Left ventricle myocardium superior (tissue), 1 donor: ENCODE measurements at places on chromosomes 13 and 19.

- DNase-seq, result no peak
Measured at GRCh38 chr13:44842158-44842557, 147.1 kb downstream of the NUFIP1 start.

GRCh38 chr13:31433207-31433606, 233.4 kb downstream of the B3GLCT start:
- DNase-seq, result no peak

- DNase-seq, result no peak
Measured at GRCh38 chr19:34835631-34836351, 62.8 kb upstream of the ZNF599 start.

DNA sequence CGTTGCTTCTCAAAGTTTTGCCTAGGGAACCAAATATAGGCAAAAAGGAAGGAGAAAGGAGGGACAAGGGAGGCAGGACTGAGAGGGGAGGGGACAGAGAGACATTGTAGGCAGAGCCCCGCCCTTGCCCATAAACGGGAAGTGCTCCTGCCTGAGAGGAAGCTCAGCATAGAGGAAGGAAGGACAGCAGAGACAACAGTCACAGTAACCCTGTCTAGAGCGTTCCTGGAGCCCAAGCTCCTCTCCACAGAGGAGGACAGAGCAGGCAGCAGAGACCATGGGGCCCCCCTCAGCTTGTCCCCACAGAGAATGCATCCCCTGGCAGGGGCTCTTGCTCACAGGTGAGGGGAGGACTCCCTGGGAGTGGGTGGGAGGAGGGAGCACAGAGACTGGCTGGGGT, at the start of gene CEACAM21:
Gene CEACAM21, plus strand, starts transcription at position 169 of the 400 bp plus-strand sequence. Its CDS starts 109 bp downstream, at position 278.
- DNase-seq, result peak; percentile 64

DNA sequence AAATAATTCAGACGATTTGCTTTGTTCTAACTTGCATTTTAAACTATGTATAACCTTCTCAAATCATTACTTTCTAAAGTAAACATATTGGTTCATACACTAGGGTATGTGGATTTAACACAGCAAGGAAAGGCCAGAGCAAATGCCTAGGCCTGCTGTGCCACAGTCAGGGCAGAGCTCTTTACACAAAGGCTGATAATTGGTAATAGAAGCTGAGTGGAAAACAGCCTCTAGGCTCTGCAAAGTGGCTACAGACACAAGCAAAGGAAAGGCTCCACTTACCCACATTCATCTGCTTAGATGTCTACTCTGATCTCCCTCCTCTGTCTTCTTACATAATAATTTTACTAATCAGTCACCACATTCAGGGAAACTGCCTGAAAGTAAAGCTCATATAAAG, 382.9 kb downstream of the OLFM4 start:
- DNase-seq, result no peak

DNA sequence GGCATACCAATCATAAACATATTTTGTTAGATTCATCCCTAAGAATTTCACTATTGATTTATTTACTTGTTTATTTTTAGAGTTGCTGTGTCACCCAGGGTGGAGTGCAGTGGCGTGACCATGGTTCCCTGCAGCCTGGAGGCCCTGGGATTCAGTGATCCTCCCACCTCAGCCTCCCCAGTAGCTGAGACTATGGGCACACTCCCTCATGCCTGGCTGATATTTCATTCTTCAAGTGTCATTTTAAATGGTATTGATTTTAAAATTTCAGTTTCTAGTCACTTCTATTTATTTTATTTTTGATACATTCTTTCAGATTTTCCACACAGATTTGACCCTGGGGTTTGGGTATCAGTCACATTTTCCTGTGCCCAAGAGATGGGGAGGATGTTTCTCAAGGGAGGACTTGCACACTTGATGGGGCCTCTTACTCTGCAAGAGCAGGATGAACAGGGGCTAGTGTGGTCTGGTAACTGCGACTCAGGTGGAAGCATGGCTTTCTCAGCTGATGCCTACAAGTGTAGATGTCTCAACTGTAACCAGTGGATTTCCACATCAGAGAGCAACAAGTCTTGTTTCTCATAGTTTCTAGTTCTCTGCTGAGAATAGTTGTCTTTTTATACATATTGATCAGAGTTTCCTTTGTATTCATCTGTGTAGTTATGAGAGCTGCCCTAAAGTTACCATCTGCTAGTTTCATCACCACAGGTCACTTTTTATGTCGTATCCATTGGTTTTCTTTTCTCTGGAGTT, 40.2 kb downstream of the CCNE1 start:
- no peak for DNase-seq

- DNase-seq, result no peak
Measured at GRCh38 chr13:53048880-53049279, 20.3 kb downstream of the OLFM4 start.

GRCh38 chr19:55097864-55098715, 19.3 kb downstream of the PPP1R12C start:
- no peak for DNase-seq

GRCh38 chr19:566403-566802, 6.0 kb upstream of the BSG start:
- DNase-seq, result no peak

GRCh38 chr19:1610579-1610978, 5.3 kb upstream of the UQCR11 start:
- DNase-seq, result no peak

DNA sequence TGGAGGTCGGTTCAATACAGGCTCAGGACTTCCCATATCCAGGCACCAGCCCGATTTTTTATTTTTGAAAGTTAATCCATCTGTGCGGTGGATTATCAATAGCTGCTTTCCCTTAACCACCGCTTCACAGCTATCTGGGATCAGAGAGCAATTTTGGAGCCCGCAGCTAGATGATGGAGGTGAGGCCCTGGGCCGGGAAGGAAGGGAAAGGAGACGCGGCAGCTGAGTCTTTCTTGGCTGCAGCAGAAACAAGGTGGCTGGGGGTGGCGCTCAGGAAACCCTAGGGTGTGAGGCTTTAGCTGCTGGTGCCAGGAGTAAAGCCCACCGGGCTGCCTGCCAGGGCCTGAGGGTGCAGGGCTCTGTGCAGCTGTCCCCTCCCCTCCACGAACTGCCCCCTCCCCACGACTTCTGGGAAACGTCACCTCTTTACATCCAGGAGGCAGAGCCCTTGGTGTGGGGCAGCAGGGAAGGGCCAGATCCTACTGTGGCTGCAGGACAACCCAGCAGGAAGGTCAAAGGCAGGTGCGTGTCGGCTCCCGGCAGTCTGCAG, 307.0 kb downstream of the ZNF536 start:
- no peak for DNase-seq

- DNase-seq, result no peak
Measured at GRCh38 chr19:4108767-4109625, 14.9 kb downstream of the MAP2K2 start.

DNA sequence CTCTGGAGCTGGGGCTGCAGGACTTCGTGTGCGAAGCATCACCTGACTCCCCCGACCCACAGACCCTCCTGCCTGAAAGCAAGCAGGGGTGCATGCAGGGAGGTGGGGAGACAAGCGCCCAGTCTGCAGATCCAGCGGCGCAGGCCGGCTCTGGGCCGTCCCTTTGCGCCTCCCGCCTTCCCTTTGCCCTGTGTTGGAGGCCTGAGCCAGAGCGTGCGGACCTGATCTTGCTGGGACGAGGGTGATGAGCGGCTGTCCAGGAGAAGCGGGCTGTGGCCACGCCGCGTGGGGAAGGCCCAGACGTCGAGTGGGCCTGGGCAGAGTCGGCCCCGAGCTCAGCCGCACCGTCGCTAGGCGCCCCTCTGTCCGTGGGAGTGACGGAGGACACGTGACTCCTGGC, 5.3 kb upstream of the GRTP1 start:
- no peak for DNase-seq

GRCh38 chr19:33124207-33125098, 7.5 kb upstream of the WDR88 start:
- no peak for DNase-seq

DNA sequence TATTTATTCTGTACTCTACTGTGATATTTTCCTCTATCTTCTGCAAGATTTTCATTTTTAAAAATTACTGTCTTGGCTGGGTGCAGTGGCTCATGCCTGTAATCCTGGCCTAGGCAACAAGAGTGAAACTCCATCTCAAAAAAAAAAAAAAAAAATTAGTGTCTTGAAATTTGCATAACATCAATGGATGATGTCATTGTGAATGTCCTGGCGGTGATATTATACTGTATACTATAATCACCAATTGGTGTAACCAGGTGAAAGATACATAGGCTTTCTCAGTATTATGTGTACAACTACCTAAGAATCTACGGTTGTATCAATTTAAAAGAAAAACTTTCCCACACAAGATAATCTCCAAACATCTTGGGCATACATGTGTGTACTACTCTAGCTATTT, 15.2 kb downstream of the ZNF331 start:
- no peak for DNase-seq

GRCh38 chr13:49026851-49027250, 51.1 kb downstream of the FNDC3A start:
- DNase-seq, result no peak

DNA sequence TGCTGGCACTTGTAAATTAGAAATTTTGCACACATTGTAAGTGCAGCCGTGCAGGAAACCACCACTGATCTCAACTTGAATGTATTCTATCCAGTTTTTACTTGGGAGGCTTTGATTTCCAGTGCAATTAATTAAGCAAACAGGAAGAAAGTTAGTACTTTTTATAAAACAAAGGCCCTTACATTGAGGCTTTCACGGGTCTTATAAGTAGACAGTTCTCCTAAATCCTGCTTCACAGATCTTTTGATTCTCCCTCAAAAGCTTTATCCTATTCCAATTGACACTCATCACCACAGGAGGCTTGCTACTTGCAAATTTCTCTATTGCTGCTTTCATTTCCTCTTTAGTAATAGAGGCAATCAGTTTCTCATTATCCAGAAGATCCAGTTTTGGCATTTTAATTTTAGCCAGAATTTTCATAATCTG, 90.1 kb downstream of the ERCC5 start:
- no peak for DNase-seq

DNA sequence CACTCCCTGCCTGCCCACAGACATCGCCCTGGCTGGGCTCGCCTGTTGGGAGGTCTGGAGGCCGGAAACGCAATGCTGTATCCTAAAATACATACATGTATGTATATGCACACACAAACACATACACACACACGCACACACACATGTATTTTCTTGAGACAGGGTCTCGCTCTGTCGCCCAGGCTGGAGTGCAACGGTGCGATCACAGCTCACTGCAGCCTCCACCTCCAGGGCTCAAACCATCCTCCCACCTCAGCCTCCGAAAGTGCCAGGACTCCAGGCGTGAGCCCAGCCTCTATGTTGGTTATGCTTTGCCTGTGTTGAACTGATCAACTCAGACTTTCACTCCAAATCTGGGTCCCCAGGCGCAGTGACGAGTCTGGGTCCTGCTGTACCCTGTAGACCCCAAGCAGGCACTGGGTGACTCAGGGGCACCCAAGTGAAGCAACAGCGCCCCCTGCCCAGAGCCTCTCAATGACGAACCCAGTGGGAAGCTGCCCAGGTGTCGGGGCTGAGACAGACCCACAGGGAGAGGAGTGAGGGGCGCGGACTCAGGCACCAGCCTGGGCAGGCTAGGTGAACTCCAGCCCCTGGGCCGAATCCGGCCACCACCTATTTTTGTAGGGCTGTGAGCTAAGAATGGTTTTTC, 27.4 kb upstream of the CACTIN start:
- no peak for DNase-seq

GRCh38 chr19:15788594-15789270, 1.3 kb downstream of the OR10H5 start:
- no peak for DNase-seq

GRCh38 chr19:56149656-56150038, 8.6 kb downstream of the ZNF444 start:
- DNase-seq, result no peak

- DNase-seq, result no peak
Measured at GRCh38 chr13:35309706-35310105, 166.8 kb downstream of the MAB21L1 start.

GRCh38 chr13:50393628-50394027, 378.4 kb downstream of the KCNRG start:
- DNase-seq, result no peak

- no peak for DNase-seq
Measured at GRCh38 chr19:10850631-10851030, 2.4 kb downstream of the C19orf38 start.

GRCh38 chr13:66503890-66504289, 726.2 kb downstream of the PCDH9 start:
- no peak for DNase-seq

DNA sequence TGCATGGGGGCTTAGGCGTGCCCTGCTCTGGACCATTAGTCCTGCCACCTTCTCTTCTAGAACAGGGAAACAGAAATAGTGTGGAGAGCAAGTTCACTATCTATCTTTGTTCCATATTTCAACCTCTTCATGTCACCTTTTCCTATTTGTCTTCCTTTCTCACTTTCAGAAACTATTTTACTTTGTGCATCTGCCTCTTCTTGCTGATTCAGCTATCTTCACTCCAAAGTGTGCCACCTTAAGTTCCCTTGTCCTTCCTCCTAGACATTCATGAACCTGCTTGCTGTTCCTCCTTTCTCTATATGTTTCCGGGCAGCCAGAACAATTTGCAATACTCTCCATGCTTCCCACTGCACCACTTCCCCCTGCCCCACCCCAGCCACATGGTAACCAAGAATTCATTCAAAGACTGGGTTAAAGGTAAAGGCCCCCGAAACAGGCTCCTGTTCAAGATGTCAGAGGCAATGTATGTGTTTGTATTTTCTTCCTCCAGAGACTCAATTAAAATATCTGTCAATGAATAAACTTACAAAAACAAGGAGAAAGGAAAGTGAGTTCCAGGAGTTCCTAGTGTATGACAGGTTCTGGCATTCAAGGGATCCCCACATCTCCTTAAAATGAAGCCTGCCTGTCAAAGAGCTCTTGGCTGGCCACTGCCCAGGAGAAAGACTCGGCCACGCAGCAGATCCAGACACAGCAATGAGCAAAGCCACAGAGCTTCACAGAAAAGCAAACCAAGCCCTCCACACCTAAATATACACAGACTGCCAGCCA, 268.1 kb downstream of the DNAJC15 start:
- DNase-seq, result no peak

DNA sequence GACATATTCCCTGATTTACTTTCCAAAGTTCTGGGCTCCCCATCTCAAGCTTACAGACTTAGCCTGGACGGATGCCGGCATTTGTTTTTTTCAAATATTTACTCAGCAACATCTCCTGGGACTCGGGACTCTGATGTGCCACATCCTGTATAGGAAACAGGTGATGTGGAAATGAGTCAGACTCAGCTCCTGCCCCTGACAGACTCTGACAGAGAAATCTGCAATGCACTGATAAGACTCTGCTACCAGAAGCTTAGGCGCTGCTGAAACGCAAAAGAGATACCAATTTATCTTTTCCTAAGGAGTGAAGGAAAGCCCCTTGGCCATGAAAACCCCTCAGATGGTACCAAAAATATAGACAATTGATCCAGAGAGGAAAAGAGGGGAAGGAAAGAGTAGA, 16.2 kb downstream of the LAIR2 start:
- DNase-seq, result no peak

GRCh38 chr13:44340508-44340907, 33.1 kb upstream of the SERP2 start:
- no peak for DNase-seq

- DNase-seq, result no peak
Measured at GRCh38 chr19:50176775-50177174, 13.7 kb upstream of the IZUMO2 start.

- peak; percentile 97 for DNase-seq
Measured at GRCh38 chr19:48588670-48589401, 17.7 kb upstream of the SPACA4 start.
